NCI-H2107 (cell line): ENCODE measurements at places on chromosomes 2 and 18.

DNA sequence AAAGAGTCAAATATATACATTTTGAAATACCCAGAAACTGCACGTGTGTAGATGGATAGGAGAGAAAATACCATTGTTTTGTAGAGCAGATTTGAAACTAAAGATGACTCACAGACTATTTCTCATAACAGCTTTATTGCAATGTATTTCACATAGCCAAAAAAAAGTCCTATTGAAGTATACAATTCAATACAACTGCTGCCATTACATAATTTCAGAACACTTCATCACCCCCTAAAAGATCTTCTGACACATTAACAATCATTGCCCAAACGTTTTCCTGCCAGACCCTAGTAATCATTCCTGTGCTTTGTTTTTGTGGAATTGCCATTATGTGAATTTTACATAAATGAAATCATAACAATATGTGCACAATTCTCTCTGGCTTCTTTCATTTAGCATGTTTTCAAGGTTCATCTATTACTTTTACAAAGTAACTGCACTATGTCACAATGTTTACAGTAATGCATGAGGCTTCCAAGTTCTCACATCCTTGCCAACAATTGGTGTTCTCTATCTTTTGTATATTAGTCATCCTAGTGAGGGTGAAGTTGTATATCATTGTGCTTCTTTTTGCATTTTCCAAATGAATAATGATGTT is 378.6 kb upstream of the CWC22 start:
- no peak for DNase-seq

DNA sequence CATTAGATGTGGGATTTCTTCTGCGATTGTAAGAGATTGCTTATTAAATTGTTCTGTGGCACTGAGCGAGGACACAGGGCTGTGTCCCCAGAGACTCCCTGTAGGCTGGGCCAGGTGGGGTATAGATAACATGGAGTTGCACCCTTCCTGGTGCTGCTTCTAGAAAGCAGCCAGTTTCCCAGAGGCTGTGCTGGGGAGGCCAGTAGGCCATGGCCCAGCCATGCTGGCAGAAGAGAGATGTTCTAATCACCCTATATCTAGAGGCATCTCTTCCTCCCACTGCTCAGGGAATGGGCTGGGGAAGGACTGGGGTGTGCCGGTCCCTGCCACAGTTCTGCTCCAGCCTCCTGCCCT is 66.9 kb downstream of the HS1BP3 start:
- DNase-seq, result no peak

GRCh38 chr18:32980896-32981295 is 208.1 kb upstream of the KLHL14 start:
- no peak for DNase-seq

GRCh38 chr2:177545981-177546585 is 153.5 kb downstream of the AGPS start:
- DNase-seq, result no peak

- DNase-seq, result no peak
Observed at GRCh38 chr2:218229851-218230250, 12.9 kb downstream of the ARPC2 start.

- no peak for DNase-seq
Observed at GRCh38 chr18:35132021-35132902, 91.0 kb downstream of the MAPRE2 start.

DNA sequence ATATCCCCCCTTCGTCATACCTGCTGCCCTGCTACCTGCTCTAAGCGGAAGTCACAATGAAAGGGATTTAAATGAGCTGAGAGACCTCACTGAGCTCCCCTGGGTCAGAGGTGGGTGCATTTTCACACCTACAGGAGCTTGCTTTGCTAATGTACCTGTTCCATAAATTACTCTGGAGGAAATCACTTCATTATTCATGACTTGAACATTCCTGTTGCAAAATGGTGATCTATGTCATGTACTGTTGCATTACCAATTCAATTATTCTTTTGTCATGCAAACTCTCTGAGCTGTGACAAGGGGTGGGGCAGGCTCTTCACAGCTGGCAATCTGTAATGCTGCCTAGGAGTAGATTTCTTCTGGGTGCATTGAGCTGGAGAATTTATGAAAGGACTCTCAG is 761.3 kb downstream of the TSN start:
- DNase-seq, result no peak

DNA sequence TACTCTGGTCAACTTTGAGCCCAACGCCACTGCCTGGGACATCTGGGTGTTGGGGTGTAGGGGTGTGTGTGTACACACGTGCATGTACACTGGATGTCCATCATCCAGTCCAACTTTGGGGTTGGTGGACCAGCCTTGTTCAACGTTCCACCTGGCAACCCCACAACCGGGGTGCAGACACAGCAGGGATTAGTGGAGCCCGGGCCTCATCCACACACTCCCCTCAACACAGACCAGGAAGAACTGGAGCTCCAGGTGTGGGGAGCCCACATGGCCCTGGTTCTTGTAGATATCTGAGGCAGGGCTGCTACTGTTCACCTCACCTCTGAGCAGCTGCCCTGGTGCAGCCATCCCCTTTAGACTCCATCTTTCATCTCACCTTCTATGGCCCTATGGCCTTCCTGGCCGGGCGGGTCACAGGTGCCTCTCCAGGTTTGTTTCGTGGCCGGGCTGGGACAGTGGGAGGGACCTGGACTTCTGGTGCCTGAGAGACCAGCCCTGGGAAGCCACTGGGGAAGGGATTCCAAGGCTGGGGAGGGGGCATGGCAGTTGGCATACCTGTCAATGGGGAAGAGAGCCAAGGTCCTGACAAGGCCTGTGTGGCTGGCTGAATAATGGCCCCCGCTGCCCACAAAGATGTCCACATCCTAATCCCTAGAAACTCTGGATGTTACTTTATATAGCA is 7.5 kb downstream of the NEU2 start:
- DNase-seq, result no peak

- DNase-seq, result no peak
Observed at GRCh38 chr2:113072584-113072983, 4.8 kb downstream of the IL1F10 start.

DNA sequence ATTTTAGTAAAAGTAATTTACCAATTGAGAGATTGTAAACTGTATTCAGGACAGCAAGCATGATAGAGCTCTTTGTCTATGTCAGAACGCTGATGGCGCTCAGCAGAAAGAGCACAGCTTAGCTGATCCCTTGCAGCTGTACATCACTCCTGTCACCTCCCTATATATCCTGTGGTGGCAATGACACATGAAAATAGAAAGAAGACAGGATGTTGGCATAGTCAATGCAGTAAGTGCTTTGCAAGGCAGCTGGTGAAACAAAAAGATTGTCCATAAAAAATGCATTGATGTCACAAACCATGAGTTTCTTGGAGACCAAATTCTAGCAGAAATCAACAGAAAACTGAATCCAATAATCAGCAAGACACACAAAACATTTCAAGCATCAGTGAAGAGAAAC is 221.5 kb downstream of the RIT2 start:
- DNase-seq, result no peak

DNA sequence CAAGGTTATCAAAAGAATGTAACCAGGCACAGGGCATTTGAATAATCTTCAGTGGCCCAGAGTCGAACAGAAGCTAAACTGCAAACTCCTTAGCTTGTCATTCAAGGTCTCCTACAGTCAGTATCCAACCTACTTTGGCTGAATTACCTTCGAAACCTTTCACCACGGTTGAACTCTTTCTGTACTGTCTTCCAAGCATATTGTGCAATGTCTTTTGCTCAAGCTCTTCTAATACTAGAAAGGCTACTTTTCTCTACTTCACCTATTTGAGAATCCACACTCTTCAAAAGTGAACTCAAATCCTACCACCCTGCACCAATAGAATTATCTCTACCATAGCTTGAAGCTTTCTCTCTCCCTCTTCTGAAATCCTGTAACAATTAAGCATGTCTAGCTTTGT is 142.9 kb downstream of the NR4A2 start:
- no peak for DNase-seq

- no peak for DNase-seq
Observed at GRCh38 chr2:54503828-54504227, 47.7 kb downstream of the SPTBN1 start.

GRCh38 chr18:9700261-9700796 is 7.8 kb upstream of the RAB31 start:
- DNase-seq, result no peak

DNA sequence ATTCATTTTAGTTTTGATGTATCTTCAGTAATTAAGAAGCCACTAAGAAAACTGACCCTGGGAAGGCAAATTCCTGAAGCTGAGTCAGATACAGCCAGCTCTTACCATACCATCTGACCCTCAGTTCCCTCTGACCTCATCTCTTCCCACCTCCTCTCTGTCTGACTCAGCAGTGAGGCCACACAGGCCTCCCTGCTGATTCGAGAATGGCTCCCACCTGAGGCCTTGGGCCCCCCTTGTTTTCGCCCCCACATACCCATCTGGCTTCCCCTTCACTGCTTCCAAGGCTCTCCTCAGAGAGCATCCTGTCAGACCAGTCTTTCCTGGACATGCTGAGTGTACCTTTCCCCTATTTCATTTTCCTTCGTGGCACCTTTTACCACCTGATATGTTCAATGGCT is 71.0 kb upstream of the CYP1B1 start:
- no peak for DNase-seq

DNA sequence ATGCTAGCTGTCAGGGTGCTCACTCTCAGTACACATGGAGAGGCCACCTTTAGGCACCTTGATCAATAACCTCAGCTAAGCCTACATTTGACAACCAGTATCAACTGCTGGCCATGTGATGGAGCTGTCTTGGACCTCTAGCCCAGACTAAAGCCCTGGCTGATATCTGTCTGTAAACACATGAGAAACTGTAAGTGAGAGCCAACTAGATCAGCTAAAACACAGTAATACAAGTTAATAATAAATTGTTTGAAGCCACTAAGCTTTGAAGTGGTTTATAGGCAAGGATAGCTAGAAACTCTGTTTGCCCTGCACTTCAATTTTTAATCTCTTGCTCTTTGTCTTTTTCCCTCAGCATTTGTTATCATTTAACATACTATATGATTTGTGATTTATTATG is 407.1 kb downstream of the SPAG16 start:
- DNase-seq, result no peak

DNA sequence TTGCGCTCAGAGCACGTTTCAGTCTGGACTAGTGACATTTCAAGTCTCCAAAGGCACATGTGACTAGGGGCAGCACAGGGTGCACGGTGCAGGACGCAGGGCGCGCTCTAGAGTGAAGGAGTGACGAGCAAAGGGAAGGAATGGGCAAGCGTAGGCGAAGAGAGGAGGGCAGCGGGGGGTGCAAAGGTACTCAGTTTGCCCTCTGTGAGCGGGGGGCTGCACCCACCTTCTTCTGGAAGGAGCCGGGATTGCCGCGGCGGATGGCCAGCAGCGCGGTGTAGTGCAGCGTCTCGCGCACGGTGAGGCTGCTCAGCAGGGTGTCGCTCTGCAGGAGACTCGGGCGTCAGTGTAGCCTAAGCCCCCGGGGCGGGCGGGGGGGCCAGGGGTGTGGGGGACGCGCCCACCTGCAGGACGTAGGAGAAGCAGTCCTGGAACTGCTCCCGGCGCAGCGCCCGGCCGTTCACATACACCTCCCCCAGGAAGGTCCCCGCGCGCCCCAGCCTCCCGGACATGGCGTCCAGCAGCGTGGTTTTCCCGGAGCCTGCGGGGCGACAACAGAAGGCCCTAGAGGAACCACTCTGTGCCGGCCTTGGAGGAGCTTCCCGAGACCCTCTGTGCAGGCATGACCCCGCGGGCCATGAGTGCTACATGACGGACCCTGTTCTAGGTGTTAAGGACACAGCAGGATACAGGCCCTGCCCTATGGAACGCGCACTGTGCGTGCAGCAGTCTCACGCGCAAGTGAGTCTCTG is 6.9 kb downstream of the ABCG5 start:
- no peak for DNase-seq

DNA sequence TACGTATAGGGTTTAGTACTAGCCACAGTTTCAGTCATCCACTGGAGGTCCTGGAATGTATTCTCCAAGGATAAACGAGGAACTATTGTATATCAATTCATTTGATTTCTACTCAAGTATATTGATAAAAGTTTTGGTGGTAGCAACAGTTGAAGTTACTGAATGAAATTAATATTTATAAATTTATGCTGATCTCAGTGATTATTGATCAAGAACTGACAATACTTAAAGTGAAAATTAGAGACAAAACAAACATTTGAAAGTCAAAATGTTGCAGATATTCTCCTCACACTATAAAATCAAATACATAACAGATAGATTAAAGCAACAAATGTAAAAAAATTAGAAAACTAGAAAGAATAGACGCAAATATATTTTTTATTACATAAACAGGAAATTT is 150.9 kb upstream of the SLC35G4 start:
- DNase-seq, result no peak

- no peak for DNase-seq
Observed at GRCh38 chr2:174023591-174024523, 58.7 kb upstream of the SP3 start.

- DNase-seq, result no peak
Observed at GRCh38 chr2:47259829-47260228, 104.7 kb upstream of the STPG4 start.

DNA sequence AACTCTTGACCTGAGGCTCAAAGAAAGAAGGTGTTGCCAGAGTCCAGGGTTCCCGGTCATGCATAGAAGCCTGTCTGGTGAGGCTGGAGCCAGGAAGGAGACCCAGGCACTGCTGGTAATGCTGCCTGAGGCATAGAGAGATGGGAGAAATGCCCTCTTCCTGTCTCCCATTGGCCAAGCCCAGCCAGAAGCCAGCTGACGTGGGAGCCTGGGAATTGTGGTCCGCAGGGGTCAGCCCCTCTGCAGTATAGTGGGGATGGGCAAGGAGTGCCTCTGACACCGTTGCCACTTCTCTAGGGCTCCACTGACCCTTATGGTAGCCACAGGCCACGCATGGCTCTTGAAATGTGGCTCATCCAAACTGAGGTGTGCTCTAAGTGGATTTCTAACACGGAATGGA is 95.7 kb downstream of the CTIF start:
- no peak for DNase-seq

DNA sequence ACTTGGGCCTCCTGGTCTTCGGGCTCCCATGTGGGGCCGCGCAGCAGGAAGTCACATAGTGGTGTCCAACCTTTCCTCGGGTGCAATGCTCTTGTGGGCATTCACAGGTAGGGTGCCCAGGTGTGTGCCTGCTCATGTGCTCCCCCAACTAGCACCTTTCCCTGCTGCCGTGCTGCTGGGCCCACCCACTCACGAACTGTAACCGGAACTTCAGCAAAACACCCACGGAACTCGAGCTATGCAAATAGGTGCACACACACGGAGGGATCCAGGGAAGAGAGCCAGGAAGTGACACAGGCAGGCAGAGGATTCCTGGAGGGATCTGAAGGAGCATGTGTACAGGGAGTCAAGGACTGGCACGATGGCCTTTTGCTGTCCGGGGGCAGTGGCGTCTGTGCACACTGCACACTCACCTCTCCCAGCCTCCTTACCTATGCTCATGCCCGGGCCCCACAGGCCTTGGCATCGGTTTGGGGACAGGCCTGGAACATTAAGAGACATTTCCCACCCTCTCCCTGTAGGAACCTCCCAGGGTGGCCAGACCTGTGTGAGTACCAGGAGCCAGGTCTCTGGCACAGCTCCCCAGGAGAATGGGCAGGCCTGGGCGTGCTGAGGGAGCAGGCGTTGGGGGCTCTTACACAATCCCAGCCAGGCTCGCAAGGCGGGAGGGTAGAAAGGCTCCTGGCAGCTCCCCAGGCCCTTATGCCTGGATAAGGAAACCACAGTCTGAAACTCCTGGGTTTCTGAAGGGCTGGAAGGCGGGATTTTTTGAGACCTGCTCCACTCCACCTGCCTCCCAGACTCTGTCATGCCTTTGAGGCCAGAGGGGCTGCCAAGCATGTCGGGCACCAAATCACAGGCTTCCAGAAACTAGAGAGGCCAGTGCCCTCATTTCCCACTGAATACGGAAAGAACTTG is 6.6 kb upstream of the PTMA start:
- DNase-seq, result peak; percentile 87
